ENCODE measurements at places on chromosomes 6 and 20.

- no peak for DNase-seq
Observed at GRCh38 chr6:31465185-31465536, 32.8 kb upstream of the MICB start.

GRCh38 chr6:125662296-125662695 lies 87.1 kb upstream of the HEY2 start:
- DNase-seq, result no peak

- DNase-seq, result no peak
Observed at GRCh38 chr20:64072498-64073063, 6.7 kb downstream of the RGS19 start.

GRCh38 chr6:75412969-75413662 lies 80.5 kb downstream of the FILIP1 start:
- DNase-seq, result no peak

DNA sequence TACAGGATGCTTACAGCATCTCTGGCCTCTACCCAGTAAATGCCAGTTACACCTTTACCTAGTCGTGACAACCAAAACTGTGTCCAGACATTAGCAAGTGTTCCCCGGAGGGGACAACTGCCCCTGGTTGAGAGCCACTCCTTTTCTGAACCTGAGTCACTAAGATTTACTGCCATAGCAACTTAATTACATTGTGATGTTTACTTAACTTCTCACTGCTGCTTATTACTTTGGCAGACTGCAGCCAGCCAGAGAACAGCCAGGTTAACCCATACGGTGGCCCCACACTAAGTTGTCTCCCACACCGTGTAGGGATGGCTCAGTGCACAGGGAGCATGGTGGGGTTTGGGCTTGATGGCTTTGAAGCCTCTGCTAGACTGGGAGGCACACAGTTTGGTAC lies 204.7 kb upstream of the SULF2 start:
- no peak for DNase-seq

- DNase-seq, result no peak
Observed at GRCh38 chr6:64034291-64034690, 398.7 kb downstream of the PHF3 start.

DNA sequence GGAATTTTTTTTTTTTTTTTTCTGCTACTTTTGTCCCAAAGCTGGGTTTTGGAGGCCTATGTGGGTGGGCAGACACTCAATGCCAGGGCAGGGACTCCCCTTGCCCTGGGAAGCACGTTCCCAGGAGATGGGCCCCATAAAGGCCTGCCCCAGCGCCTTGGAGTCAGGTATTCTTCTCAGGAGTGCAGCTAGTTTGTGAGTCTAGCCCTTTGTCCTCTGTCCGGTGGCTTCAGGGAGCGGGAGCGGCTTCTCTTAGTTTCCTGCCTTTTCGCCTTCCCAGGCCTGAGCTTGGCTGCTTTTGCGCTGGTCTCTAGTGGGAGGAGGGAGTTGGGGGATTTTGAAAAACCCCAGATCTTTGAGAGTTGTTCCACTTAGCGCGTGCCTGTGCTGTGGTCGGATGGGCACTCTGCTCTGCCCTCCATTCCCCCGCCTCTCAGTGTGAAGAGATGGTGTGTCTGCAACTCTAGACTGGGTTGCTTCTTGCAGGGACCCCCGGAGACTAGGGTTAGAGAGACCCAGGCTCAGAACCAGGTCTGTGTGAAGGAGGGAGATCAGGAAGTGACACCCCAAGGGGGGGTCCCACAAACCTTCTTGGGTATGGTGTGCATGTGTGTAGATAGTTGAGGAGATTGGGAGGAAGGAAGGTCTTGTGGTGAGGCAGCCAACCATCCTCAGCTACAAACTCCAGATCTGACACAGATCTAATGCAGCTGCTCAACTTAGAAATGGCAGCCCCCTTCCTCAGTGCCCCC lies 1.3 kb downstream of the PLCG1 start:
- no peak for DNase-seq

- DNase-seq, result no peak
Observed at GRCh38 chr6:101509536-101509935, 116.0 kb downstream of the GRIK2 start.

DNA sequence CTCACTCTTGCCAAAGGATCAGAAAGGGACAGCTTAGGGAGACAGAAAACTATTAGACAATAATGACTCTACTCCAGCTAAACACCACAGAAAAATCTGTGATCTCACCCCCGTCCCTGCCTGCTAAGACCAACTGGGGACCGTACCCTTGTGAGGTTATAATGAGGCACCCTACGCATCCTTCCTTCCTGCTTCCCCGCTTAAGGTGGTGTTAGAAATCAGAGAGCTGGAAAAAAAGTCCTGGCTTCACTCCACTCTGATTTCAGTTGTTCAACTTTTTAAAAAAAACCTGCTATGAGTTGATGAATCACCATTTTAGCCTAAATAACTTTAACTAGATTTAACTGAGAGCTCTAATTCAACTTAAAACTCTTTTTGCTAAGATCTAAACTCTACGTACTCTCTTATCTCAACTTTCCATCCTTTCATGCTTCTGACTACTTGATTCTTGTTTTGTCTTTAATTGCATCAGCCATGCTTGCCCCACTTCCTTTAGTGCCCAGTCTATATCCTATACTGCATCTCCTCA lies 35.8 kb upstream of the TMEM14A start:
- peak; percentile 13 for DNase-seq

DNA sequence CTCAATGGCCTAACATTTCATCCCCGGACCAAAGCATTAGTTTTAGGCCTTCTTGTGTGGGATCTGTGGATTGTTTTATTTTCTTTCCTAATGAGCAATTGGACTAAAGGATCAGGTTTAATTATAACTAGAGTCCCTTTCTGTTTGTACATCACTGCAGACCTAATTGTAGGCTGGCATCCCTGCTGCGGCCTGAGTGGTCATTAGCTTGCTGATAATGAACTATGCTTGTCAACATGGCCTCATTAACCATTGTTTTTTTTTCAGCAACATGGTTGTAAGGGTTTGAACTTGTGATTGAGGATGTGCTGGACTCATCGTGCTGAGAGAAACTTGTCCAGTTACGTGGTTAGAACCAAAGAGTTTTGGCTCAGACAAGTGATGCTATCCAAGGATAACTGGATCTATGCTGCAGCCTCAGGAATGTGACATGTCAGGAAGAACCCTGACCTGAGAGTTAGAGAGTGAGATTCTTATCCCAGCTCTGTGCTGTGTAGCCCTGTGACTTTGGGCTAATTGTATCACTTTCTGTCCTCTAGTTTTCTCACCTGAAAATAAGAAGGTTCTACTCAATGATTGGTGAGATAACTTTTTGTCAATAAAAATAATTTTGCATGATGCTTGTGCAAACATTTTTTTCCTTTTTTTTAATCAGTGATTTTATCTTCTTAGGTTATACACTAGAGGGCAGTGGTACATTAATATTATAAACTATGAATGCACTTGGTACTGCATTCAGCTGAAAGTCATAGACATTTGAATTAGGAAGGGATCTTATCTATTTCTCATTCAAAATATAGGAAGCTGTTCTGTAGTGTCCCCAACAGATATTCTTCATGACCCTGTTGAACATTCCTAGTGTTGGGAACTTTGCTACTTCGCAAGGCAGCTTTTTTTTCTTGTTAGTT lies 140.9 kb downstream of the RNF144B start:
- DNase-seq, result no peak

GRCh38 chr6:8860671-8861070 lies 425.3 kb upstream of the SLC35B3 start:
- DNase-seq, result no peak

DNA sequence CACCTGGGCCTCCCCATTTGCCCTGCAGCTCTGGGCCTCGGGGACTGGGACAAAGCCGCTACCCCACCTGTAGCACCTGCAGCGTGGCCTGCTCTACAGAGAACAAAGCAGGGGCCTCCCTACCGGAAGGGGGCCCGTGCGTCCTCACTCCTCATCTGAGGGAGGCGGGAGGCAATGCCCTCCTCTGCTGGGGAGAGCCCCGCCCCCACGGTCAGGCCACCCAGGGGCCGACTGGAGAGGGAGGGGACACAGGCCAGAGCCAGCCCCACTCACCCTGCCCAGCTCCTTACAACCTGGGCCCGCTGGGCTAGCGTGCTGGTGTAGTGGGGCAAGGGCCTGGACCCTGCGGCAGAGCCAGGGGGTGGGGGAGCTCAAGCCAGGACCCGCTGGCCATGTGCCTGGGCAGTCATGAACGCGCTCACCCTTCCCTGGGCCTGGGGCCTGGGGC lies 8.0 kb downstream of the LAMA5 start:
- DNase-seq, result no peak

DNA sequence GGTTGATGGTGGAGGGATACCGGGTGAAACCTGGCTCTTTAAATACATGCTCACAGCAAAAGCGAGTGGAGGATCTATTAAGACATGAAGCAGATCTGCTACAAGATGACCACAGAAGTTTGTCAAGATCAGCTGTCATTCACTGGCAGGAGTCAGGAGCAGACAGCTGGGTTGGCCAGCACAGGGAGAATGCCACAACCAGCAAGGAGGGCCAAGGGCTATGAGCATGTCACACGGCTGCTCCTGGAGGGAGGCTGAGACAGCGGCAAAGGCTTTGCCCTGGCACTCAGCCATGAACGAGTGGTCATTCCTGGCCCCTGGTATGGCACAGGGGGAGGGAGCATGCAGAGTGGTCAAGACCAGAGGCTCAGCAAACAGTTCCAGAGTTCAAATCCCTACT lies 77.6 kb downstream of the POPDC3 start:
- no peak for DNase-seq

- no peak for DNase-seq
Observed at GRCh38 chr6:157198425-157199279, 124.7 kb downstream of the TMEM242 start.

DNA sequence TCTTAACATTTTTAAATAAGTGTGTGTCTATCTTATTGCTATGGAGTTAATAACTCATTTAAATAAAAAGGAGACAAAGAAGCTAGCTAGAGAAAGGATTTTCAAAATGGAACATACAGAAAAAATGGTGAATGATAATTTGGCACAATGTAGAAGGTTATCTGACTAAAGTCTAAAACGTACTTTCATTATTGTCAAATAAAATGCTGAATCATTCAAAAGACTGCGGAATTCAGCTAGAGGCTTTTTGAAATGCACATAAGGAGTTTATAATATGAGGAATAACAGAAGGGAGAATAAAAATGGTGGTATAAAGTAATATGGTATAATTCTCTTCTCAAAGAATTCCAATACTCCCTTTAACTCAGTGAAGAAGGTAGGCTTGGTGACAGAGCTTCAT lies 597.9 kb downstream of the KHDRBS2 start:
- no peak for DNase-seq

DNA sequence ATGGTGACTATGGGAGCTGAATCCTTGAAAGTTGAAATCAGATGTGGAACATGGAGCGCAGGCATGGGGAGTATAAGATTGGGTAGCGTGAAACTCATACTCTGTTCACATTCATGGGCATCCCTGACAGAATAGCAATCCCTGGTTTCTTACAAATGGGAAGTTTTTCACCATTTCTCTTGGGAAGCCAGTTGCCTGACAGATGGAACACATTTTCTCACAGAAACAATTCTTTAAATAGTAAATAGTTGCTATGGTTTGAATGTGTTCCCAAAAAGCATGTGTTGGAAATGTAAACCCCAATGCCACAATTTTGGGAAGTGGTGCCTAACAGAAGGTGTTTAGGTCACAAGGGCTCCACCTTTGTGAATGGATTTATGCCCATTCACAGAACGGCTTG lies 262.8 kb upstream of the HS3ST5 start:
- no peak for DNase-seq

DNA sequence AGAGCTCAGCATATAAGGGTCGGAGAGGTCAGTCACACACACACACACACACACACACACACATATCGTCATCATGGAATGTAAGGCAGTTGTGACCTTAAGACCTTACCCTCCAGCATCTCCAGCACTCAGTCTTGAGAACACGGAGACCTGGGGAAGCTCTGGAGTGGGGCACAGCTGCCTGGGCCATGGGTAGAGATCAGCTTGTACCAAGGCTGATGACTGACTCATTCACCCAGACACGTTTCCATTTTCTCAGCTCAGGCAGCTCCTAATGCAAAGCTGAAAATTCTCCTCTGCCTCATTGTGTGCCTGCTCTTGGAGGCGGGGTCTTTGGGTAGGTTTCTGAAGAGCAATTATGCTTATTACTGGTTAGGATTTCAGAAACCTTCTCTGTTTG lies 38.3 kb upstream of the PDYN start:
- DNase-seq, result no peak

DNA sequence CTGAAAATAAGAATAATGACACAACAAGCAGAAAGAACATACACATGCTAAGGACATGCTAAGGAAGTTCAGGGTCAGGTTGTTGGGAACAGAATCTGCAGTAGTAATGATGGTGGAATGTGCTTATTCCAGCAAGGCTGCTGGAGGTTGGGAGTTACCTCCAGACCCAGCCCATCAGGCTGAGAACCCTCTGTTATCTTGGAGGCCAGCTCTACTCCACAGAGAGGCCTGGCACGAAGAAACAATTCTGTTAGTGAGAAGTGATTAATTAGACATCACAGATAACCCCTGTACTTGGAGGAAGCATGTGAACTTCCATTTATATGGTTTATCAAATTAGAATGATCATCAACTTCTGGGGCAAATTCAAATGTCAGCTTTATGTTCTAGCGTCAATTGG lies 22.1 kb upstream of the ARHGAP18 start:
- DNase-seq, result no peak

DNA sequence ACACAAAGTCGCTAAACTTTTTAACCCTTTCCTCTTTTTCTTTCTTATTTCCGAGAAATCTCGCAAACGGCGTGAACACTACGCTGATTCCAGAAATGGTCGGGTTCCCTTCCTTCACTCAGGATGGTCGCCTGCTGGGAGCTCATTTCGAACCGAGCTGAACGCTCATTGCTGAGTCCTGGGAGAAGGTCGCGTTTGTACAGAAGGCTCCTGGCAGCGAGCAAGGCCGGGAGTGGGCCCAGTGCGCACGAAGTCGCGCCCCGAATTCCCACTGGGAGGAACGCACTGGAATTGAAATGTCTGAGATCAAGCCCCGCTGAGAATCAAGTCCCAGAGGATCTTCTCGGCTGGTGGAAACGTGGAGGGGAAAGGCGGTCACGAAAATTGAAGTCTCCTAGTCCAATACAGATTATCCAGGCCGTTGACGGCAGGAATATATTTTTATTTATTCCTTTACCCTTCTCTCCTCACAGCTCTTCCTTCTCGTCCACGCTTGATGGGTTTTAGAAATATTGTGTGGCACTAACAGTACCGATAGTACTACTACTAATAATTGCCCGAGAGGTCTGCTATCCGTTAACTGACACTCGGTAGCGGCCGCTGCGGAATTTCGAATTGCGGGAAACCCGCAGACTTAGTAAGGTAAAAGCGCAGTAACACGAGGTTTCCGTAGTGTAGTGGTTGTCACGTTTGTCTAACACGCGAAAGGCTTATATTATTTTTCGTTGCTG lies 207.2 kb upstream of the ZNF184 start:
- no peak for DNase-seq

DNA sequence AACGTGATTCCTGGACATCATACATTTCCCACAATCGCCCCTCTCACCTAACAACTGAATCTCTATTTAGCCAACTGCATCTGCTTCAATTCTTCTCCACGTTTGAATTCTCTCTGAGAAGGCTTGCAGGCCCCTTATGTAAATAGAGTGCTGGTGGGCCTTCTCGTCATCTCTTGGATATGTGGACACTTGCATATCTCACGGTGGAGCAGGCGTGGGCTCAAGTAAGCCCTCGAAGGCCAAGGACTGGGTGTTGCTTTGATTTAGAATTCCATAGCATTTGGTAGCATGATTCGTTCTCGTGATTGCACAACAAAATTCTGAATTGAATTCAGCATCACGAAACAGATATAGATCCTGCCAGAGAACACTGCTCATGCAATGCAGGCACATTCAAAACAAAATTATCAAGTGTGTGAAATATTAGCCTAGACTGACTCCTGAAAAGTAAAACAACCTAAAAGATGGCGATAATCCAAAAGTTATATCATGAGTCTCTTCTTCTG lies 613.6 kb downstream of the TFAP2A start:
- DNase-seq, result no peak

GRCh38 chr6:13561624-13562267 lies 12.7 kb upstream of the SIRT5 start:
- DNase-seq, result no peak
